ENCODE measurements at places on chromosomes 12 and 14.

DNA sequence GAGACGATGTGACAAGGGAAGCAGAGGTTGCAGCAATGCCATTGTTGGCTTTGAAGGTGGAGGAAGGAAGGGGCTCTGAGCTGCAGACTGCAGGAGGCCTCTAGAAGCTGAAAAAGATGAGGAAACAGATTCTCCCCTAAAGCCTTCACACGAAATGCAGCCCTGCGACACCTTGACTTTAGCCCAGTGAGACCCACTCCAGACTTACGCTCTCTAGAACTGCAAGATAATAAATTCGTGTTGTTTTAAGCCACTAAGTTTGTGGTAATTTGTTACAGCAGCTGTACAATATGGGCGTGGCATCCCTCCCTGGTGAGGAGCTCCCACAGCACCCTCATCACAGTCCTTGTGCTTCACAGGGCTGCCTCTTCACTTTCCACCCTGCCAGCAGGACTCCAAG, 53.2 kb downstream of the GOLGA5 start:
- no peak for DNase-seq

DNA sequence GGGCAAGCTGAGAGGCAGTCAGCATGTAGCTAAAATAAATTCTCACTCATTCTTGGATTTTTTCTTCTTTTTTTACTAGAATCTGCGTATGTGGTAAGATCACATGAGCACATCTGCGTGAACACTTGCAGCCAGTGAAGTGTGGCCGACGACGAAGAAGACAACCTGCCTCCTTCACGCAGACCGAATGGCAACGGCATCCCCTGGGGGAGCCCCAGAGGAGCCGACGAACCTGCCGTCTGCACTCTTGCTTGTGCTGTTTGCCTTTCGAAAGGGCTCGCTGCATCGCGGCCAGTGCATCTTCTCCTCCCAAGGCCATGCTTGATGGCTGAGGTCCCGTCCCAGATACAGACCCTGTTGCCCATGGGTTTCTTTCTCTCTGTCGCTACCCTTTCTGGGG, 113.8 kb downstream of the KCNK10 start:
- no peak for DNase-seq

GRCh38 chr14:35571598-35571997, 37.6 kb downstream of the INSM2 start:
- no peak for DNase-seq

- no peak for DNase-seq
Measured at GRCh38 chr14:64671591-64671990, 32.6 kb upstream of the PLEKHG3 start.

GRCh38 chr12:131803961-131804521, 24.2 kb upstream of the MMP17 start:
- DNase-seq = no peak

GRCh38 chr14:91716999-91717398, 14.9 kb downstream of the CATSPERB start:
- DNase-seq = no peak

DNA sequence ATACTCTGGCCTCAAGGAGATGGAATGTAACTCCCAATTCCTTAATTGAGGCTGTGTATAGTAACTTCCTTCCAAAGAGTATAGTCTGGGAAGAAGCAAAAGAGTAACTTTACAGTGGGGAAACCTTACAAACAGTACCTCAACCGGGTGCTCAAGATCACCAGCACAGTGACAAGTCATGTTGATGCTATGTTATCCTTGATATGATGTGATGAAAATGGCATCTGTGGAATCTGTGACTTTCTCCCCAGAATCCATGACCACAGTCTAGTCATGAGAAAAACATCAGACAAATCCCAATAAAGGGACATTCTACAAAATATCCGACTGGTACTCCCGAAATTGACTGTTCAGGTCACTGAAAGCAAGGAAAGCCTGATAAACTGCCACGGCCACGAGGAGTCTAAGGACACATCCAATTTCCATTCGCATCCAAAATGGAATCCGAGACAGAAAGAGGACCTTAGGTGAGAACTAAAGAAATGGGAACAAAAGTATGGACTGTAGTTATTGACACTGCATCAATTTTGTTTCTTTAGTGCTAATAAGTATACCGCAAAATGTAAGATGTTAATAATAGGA, 97.3 kb upstream of the FRMD6 start:
- no peak for DNase-seq

DNA sequence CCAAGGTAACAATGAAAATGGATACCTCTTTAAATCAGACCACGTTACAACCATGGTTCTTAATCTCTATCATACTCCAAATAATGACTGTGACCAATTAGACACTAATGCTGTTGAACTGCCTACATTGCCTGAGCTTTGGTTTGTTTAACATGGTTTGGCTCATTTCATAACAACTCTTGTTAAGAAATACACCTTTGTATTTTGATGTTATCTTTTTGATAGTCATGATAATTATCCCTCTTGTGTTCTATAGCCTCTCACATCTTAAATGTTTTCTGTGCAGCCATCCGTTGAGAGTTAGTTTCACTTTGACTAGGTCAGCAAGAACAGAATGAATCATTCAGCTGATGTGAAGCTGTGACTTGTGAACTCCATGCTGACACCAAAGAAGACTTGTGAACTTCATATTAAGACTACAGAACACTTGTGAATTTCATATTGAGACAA, 75.5 kb upstream of the RERGL start:
- DNase-seq = no peak

DNA sequence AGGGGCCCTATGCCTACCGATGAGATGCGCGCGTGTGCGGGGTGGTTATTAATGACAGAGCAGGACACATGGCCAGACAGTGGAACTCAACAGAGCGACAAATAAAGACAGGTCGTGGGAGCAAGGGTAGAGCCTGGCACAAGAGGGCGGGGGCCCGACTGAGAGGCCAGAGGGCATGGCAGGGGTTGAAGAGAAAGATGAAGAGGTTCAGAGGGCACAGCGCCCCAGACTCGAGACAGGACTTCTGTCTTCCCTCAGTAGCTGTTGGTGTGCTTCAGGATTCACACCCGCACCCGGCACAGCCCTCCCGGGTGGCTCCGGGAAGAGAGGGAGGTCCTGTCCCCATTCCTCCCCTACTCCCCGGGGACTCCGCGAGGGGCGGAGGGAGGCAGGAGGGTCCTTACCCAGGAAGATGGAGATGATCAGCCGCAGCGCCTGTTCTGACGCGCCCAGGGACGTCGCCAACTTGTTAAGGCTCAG, 366 bp downstream of the LPCAT3 start:
- no peak for DNase-seq

- no peak for DNase-seq
Measured at GRCh38 chr14:68408680-68409079, 384.2 kb downstream of the ZFP36L1 start.

- no peak for DNase-seq
Measured at GRCh38 chr14:105157872-105158271, 10.7 kb downstream of the JAG2 start.

- DNase-seq = no peak
Measured at GRCh38 chr12:70110085-70110484, 133.1 kb upstream of the CNOT2 start.

DNA sequence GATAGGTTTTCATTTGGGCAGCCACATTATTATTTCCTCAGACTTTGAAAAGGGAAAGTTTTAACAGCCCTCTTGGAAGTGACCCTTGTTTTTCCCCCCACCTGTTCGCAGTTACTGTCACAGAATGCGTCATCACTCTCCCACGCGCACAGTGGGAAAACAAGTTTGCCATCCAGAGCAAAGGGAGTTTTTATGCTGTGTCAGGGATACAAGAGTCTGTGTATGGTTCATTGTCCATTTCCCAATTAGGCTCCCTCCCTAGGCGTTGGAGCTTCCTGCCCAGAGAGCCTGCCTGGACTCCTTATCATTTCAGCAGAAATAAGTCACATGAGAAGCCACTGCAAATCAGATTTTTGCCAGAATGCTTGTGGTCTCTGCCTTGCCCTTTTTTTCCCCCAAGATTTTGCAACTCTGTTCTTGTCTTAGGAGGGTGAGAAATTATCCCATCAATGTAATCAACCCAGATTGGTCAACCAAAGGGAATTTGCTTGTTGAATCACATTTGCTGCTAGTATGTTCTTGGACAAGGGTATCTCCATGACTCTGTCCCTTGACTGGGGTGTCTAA, 104.1 kb downstream of the IGF1 start:
- DNase-seq = no peak

DNA sequence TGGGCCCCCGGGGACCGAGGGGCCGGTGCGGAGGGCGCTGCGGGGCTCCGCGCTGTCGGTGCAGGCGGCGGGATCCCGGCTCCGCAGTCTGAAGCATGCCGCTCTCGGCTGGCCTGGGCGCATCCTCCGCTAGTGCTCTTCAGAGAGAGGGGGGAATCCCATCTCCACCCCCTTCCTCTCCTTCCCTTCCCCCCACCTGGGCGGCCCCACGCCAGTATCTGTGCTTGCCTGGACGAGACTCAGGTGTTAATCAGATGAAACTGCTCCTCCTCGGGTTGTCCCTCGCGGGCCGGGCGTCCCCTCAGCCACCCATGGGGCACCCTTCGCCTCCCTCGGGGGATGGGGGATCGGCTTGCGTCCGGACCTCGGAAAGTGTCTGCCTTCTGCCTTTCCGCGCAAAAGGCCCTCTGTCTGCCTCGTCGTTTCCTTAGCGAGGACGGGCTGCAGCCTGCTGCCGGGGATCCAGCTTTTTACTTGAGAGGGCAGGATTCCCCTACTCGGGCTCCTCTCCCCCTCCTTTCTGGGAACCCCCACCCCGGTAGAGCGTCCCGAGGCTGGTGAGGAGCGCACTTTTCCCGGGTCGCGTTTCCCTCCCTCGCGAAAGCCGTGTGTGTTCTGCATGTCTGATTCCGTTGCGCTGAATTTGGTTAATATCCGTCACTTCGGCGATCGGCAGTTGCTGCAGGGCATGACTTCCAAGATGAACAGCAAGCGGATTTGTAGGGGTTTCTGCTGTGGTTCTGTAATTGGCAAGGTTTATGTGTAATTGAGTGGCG, 1.1 kb downstream of the GPHN start:
- DNase-seq = no peak

DNA sequence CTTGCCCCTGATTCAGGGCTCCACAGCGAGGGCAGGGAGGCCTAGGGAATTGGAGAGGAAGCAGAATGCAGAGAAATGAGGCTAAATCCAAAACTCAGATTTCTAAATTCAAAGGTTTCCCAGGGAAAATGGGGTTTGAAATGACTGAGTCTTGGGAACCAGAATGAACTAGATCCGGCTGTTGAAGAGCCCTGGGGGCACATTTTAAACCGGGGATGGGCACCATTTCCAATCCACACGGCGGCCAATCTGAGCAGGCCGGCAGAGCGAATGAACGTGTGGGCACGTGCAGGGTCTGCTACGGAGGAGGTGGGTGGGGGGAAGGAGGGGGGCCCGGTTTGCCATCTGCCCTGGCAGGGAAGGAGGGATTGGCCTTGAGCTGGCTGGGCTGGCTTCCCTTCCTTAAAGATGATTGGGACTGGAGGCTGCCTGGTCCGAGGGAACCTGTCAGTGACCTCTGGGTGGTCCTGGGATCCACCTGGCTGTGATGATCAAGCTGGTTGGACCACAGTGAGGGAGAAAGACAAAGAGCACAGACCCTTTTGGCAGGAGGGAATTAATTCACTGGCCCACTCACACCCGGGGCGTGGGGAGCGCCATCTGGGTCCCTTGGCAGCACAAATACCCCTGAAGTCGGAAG, 161.0 kb downstream of the RBM19 start:
- no peak for DNase-seq

- DNase-seq = no peak
Measured at GRCh38 chr14:102362084-102362483, 606 bp downstream of the CINP start.

- DNase-seq = no peak
Measured at GRCh38 chr12:15956413-15957185, 45.5 kb downstream of the DERA start.

- no peak for DNase-seq
Measured at GRCh38 chr12:17197971-17198370, 592.0 kb upstream of the LMO3 start.

- no peak for DNase-seq
Measured at GRCh38 chr12:24803430-24804245, 145.3 kb downstream of the BCAT1 start.

DNA sequence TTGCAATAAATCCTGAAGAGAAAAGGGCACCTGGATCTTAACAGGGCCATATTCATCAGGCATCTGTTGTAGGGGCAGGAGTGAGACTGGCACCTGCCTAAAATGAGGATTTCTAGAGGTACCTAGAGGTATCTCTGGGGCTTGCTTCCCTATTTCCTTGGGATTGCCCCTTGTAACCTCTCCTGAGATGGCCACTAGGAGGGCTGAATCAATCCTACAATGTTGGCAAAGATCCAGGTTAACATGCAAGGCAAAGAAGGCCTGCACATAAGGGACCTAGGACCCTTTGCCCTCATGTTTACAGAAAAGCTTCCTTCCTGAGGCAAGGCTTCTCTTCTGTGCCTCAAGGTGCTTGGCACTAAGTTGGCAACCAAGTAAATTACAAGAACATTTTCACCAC, 25.8 kb upstream of the CLEC4E start:
- no peak for DNase-seq

DNA sequence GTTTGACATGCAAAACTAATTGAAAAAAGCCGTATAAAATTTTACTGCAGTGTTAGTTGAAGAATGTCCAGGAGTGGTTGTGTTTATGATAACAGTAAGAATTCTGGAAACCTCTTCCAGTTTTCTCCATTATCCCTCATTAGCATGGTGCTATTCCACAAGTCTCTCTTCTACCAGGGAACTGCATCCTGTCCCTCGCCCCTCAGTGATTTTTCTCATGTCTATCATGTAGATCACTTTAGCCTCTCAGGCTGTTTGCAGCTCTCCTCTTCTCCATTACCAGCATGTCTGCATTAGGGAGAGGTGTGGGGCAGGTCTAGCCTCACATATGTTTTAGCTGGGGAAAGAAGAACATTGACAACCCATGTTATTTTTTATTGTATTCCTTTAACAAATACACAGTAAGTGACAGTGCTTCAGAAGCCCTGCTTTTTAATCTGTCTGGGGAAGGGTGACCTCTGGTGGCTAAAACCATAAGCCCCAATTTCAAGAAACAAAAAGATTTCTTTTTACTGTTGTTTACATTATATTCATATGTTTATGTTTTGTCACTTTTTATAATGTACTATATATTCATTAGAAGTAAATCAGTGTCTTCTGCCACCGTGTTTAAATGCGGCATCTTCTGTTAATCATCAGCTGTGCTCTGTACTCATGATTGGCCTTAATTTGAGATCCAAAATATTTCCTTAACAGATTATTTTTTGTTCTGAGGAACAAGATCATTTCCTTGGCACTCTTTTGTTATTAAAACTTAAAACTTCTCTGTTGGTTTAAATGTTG, 70.7 kb downstream of the RASSF8 start:
- peak; percentile 7 for DNase-seq

DNA sequence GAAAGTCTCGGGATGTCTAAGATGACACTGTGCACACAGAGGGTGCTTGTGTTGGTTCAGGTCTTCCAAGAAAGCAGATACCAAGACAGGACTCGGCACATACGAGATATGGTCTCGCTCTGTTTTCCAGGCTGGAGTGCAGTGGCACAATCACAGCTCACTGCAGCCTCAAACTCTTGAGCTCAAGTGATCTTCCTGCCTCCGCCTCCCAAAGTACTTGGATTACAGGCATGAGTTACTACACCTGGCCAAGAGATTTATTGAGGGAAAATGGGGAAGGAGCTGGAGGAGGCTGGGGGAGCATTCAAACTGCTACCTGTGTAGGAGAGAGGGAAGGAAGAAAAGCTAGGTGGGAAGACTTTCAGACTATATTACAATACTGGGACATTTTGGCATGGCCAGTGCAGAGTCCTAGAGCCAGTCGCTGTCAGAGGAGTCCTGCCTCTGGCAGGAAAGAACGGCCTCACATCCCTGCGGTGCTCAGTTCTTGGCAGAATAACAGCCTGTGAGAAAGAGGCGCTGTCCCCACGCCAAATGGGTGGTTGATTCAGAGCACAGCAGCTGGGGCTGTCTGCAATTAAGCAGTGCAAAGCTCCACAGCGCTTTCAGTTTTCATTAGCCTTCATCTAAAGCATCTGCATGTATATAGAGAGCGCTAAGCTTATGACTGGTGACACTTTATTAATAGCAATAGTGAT, 18.3 kb downstream of the SLC17A8 start:
- DNase-seq = peak; percentile 36

Measured in NCI-H2029 (cell line).